ENCODE measurements at places on chromosomes 7 and 10.

- no peak for DNase-seq
These were observed 316.7 kb downstream of the OTUD1 start for GRCh38 chr10:23755556-23755955.

- no peak for DNase-seq
These were observed 4.4 kb downstream of the JAZF1 start for GRCh38 chr7:28176174-28176573.

- peak; percentile 69 for DNase-seq
These were observed 875 bp upstream of the DDIT4 start for GRCh38 chr10:72272689-72273409.

DNA sequence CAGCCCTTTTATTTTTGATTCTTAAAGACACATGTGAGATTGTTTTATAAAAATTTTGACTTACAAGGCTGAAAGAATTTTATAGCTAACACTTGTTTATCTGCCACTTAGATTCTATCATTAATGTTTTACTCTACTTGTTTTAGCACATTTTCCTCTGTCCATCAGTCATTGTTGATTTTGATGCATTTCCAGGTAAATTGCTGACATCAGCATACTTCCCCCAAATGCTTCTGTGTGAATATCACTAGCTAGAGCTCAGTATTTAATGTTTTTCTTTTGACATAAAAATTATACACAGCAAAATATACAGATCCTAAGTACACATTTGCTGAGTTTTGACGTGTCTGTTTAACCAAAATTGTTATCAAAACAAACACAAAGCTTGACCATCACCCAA is 43.0 kb downstream of the INPP5A start:
- no peak for DNase-seq

- DNase-seq, result no peak
These were observed 331.5 kb downstream of the PTEN start for GRCh38 chr10:88194961-88195367.

DNA sequence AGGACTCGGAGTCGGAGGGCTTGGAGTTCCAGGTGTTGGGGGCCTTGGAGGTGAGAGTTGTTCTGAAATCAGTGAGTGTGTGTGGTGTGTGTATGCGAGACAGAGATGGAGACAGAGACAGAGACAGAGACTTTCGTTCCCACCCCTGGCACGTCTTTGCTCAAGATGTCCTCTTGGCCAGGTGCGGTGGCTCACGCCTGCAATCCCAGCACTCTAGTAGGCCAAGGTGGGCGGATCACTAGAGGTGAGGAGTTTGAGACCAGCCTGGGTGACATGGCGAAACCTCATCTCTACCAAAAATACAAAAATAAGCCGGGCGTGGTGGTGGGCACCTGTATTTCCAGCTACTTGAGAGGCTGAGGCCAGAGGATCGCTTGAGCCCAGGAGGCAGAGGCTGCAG is 20.0 kb upstream of the LIMK1 start:
- no peak for DNase-seq

- no peak for DNase-seq
These were observed 27.4 kb upstream of the ENTPD1 start for GRCh38 chr10:95728526-95728925.

DNA sequence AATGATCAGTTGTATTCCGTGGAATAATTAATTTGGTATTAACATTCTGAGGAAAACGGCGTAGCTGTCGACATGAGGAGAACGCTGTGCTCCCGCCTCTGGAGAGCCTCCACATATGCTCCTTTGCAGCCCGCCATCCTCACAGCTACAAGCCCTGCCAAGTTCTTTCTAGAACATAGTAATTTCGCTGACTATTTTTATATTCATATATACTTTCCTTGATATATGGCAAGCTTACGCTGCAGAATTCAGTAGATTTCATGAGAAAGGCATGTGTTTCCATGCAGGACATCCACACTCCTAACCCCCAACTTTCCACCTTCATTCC is 45.2 kb downstream of the TBXAS1 start:
- DNase-seq, result no peak

DNA sequence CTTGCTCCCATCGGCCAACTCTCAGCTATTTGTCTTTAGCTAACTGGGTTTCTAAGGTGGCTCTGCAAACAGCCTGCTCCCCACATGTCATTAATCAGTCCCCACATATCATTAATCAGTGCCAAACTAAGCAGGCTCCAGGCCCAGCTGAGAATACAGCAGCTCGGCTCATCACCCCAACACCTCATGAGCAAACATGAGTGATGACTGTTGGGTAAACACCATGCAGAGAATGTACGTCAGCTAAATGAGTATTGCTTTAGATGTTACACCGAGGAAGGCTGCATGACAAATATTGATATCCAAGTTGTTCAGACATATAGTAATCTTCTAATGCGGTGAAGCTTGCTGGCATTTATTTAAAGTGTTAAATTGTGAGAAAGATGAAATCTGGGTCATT is 187.5 kb upstream of the AOAH start:
- DNase-seq, result no peak

GRCh38 chr7:137957887-137958286 is 44.0 kb downstream of the CREB3L2 start:
- no peak for DNase-seq

DNA sequence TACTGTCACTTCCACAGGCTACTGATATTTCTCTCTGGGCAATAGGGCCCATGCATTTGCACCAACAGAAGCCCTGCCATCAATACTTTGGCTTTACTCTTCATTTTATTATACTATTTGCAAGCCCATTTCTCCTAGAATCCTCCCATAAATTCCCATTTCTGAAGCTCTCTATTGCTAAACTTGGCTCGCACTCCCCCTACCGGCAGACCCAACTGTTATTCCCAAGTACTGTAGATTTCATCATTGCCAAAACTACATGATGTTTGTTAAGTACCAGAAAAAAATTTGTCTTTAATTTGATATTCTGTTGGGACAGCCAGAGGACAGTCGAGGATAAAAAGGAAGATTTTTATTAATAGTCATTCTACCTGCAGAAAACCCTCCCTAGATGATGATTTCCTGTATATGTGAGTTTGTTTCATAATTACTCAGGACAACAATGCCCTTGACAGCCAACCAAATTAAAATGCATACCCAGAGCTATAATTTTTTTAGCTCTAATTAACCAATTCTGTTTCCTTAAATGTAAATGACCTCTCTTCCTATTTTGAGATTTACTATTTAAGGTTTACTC is 298.6 kb downstream of the REEP3 start:
- peak; percentile 15 for DNase-seq

DNA sequence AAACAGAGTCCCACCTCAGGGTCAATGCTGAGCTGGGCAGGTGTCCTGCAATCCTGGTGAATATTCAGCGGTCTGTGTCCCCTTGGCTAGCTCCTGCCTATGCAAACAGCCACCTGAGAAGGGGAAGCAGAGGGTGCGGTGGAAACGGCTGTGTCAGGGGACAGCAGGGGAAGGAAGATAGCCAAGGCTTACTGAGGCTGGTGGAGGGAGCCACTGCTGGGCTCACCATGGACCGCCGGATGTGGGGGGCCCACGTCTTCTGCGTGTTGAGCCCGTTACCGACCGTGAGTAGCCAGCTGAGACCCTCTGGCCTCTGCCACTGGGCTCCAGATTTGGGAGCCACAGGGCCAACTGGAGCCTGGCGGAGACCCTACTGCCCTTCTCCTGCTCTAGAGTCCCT is at the start of gene GHRHR:
GHRHR (plus strand) TSS at position 112 of the 400 bp plus-strand sequence; CDS start at position 228, 116 bp downstream.
- DNase-seq, result no peak

DNA sequence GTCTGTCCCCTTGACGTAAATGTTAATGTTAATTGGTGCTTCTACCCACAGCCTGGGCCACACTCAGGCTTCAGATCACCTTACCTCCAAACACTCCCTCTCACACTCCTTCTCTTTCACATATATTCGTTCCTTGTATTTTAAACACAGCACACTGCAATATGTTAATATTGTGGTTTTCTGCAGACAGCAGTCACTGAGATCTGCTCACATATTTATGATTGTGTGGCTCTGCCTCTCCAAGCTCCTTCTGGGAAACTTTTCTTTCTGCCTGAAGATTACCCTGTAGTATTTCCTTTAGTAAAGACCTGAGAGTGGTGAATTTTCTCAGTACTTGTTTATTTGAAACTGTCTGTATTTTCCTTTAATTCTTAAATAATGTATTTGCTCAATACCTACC is 104.7 kb downstream of the VWC2 start:
- DNase-seq, result no peak

GRCh38 chr7:148722340-148723165 is 23.9 kb downstream of the CUL1 start:
- no peak for DNase-seq

DNA sequence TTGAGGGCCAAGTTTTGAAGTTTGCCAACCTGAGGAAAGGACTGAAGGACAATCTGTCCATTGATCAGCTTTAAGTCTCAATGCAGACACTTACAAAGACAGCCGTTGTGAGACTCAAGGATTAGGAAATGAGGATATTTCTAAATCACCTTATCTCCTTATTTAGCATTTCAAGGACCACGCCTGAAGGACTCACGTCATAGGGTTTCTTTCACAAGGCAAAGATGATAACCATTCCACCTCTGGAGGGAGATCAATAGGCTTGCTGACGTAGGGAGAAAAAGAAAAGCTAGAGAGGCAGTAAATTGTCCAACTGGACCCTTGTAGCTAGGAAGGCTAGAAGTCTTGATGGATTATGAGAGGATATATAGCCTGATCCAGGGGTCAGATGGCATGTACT is 3.3 kb upstream of the ASB4 start:
- DNase-seq, result no peak

DNA sequence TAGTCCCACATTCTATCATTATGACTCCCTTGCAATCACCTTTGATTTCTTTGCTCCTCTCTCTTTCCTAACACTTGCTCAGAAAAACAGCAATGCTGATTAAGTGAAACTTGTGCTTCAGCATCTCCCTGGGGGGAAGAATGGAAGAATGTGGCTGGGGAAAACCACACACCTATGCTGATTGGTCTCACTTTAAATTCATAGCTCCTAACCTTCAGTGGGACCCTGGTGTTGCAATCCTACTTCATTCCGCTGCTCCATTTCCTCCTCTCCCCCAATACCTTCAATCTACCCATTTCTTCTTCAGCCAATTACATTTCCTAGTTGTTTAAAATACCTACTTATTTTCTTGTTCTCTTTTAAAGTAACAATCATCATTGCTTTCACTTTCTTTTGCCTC is 1166.7 kb upstream of the C7orf33 start:
- no peak for DNase-seq

DNA sequence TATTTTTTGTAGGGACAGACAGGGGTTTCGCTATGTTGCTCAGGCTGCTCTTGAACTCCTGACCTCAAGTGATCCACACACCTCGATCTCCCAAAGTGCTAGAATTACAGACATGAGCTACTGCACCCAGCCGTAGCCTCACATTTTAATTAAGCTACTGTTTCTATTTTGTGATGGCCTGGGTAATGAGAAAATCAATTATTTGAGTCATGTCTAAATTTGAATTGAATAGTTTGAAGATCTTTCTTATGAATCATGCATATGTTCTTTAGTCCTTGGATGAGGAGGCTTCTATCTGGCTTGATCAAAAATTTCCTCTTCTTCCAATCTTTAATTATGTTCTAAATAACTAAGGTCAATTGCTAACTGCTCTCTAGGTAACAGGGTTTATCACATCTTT is 175.0 kb downstream of the REEP3 start:
- DNase-seq, result no peak

- no peak for DNase-seq
These were observed 8.8 kb upstream of the CALML5 start for GRCh38 chr10:5508161-5508604.

GRCh38 chr10:69494626-69495558 is 43.6 kb downstream of the TSPAN15 start:
- peak; percentile 69 for DNase-seq

DNA sequence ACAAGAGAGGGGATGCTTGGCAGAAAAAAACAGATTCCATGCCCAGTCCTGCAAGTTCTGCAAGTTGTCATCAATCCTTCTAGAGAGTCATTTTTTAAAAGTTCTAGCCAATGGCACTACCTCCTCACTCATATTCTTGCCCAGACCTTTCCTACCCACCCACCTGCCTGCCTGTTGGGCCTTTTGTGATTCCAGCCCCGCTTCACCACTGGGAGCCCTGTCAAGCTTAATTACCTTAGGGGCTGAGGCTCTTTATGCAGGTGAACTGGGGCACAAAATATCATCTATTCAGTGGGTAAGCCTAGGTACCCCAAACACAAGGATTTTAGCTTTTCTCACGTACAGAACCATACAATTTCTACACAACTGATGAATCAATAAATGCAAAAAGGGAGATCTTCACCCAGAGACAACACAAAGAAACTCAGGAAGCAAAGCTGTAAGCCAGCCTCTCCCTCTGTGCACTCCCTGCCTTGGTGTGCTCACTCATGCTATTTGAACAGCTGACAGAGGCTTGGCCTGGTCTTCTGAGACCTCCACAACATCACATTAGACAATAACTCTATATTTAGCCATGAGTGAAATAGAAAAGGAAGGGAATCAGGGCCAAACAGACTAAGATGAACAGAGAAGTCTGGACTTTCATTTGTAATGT is 222.6 kb downstream of the HTR7 start:
- no peak for DNase-seq

DNA sequence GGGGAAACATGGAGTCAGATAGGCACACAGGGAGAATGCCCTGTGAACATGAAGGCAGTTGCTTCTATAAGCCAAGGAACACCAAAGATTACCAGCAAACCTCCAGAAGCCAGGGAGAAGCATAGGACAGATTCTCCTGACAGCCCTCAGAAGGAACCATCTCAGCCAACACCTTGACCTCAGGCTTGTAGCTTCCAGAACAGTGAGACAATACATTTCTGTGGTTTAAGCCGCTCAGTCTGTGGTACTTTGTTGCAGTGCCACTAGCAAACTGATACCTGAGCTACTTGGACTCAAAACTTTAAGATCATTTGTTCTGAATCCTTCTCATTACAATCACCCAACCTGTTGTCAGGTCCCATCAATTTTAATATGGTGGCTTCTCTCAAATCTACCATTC is 31.2 kb downstream of the ABLIM1 start:
- DNase-seq, result no peak

- no peak for DNase-seq
These were observed 6.2 kb upstream of the OTUD1 start for GRCh38 chr10:23432639-23433038.

DNA sequence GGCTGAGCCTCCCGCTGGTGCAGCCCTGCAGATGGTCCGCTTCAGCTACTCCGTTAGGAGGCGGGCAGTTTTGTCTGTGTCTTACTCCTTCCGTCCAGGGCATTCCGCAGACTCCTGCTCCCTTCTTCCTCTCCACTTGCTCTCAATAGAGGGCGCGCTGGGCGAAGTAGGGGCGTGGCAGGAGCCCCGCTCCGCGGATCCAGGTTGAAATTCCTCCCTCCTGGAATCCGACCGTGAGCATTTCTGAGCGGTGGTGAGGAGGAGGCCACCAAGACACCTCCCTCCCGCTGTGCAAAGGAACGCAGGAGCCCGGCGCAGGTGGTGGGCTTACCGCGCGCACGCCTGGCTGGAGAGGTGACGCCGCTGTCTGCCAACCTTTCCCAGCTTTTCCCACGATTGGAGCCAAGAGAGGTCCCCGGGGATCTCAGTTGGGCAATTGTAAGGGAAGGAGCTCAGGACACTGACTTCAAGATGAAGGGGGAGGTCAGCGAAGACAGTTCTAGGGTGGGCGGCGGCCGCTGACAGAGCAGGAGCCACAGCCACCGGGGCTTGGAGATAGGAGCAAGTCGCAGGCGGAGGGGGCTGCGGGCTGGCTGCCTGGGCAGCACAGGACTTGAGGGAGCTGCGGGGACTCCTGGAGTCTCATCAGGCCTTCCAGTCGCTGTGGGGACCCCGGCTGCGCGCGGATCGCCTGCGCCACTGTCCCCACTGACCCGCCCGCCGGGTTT is 1011.3 kb downstream of the XPNPEP1 start:
- no peak for DNase-seq

- DNase-seq, result no peak
These were observed 48.0 kb upstream of the SP8 start for GRCh38 chr7:20834656-20835055.

- no peak for DNase-seq
These were observed 562.8 kb downstream of the SUGCT start for GRCh38 chr7:40697653-40698052.

Data from frontal cortex (tissue), 4 donors.